ENCODE measurements at places on chromosomes 13 and 19.

- no peak for DNase-seq
Measured at GRCh38 chr19:16022681-16023080, 53.6 kb upstream of the TPM4 start.

- no peak for DNase-seq
Measured at GRCh38 chr19:30353394-30353945, 18.7 kb upstream of the ZNF536 start.

DNA sequence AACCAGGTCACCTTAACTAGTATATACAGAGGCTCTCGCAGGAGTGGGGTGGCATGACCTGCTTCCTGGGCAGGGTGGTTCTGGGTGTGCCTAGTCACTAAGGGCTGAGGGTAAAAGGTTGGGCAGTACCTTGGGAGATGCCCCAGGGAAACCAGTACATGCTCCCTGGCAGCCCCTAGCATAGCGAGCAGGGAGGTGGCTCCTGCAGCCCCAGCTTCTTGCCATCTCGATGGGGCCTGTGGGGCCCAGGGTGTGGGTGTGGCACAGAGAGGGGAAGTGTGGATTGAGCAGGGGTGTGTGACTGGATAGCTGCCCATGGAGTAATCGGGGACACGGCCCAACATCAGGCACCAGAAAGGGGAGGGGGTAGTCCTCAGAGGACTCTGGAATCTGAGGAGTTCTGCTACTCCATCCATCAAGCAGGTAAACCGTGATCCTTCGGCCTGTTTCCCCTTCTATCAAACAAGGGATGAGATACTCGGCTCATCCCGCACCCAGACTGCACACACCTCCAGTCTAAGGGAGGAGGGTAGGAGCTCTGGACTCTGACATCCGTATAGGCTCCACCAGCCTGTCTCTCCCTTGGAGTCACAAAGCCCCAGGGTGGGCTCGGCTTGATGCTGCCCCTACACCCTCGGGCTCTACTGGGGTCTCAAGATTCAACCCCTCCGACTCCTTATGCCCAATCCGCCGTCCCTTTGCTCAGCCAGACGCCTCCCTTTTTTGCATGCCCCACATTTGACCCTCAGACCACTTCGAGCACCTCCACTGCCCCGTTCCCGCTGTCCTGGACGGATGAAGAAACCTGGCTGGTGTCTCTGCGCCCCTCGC, 1.1 kb downstream of the ZBTB45 start:
- DNase-seq, result no peak

- DNase-seq, result no peak
Measured at GRCh38 chr13:111879719-111880118, 187.2 kb upstream of the SOX1 start.

GRCh38 chr13:75137911-75138571, 343.9 kb downstream of the TBC1D4 start:
- DNase-seq, result no peak

GRCh38 chr19:35732540-35733179, 9.6 kb downstream of the IGFLR1 start:
- DNase-seq, result no peak

DNA sequence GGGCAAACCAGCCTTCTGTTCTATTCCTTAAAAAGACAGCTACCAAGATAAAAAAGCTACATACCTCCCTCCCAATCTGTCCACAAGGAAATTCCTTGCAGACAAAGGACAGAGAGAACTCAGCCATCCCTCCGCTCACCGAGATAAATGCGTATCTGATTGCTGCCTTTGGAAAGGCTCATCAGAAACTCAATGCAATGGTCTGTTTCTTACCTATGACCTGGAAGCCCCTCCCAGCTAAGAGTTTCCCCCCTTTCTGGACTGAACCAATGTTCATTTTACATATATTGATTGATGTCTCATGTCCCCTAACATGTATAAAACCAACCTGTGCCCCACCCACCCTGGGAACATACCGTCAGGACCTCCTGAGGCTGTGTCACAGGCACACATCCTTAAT, 11.6 kb downstream of the BTBD2 start:
- no peak for DNase-seq

DNA sequence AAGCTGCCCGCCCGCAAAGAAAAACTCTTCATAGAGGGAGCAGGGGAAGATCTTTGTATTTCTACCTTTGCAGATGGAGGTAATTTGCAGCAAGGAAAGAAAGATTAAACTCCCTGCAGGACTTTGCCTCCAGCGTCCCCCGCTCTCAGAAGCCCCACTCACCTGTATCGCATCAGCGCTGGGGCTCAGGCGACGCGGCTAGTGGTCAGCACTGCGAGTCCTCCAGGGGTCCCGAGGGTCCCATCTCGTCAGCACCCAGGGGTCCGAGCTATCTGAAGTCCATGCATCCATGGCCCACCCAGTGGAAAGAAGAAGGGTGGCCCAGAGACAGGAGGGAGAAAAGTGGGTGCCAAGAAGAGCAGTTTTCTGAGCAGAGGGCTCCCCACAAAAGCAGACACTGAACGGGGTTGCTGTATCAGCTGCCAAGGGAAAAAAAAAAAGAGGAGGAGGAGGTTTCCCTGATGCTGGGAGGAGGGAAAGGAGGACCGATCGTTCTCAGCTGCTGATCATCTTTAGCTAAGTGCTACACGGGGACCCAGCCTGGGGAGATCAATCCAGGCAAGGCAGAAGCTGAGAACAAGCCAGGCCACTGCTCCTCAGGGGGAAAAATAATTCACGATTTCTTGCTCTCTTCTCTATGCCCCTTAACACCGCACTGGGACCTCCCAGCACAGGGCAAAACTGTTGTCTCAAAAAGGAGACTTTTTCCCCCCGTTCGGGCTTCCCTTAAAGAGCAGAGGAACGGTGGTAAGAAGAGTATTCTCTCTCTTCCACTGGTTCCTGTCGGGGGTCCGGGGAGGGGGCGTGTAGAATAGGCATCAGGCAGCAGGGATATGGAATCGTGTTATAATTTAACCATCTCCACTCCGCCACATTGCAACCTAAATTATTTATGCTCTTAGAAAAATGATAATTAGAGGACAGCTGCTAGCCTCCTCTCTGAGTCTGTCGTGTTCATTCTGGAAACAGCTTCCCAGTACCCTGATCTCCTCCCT, 117.7 kb upstream of the CACNA1A start:
- no peak for DNase-seq

DNA sequence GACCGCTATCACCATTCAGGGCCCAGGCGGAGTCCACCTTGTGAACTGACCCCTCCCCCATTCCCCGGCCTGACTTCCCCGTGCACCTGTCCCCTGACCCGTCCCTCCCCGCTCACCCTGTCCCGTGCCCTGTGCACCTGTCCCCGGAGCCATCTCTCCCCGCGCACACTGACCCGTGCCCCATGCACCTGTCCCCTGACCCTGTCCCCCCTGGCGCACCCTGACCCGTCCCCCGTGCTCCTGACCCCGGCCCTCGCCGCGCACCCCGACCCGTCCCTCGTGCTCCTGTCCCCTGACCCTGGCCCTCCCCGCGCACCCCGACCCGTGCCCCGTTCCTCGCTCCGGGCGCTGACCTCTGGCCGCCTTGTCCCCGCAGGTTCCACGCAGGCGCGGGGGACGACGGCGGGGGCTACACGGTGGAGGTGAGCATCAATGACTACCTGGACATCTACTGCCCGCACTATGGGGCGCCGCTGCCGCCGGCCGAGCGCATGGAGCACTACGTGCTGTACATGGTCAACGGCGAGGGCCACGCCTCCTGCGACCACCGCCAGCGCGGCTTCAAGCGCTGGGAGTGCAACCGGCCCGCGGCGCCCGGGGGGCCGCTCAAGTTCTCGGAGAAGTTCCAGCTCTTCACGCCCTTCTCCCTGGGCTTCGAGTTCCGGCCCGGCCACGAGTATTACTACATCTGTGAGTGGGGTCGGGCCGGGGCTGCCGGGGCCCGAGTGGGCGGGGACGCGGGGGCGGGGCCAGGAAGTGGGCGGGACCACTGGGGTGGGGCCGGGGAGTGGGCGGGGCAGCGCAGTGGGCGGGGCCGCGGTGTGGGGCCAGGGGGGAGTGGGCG, 9.7 kb downstream of the EFNA2 start:
- no peak for DNase-seq

DNA sequence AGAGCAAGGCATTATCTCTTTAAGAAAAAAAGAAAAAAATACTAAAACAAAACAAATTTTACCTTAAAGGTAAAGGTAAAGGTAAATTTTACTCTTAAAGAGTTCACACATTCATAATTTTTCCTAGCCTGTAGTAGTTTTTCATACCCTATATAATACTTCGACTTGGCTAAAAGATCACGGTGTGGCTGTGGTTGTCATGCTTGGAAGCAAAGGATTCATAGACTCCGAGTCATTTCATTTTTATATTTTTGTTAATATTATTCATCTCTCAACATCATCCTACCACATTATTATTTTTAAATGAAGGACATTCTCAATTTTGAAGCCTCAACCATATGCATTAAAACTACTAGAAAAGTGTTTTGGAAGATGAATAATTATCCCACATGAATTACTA, 52.7 kb downstream of the PIBF1 start:
- DNase-seq, result no peak

DNA sequence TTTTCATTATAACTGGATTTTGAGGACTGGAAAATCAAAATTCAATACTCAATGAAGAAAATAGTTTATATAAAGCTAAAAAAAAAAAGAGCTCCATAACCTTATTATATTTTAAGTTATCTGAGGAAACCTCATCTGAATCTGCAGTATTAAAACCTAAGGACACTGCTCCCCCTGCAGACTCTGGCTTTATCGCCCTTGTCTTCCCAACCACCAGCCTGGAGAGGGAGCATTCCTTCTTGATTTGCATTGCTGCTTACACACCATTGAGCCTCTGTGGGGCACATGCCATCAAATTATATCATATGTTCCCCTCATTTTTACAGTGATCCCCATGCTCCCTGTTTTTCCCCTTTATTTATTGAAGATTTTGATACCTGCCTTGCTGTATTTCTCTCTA, 871.4 kb upstream of the GPC6 start:
- no peak for DNase-seq

- no peak for DNase-seq
Measured at GRCh38 chr13:75633285-75633684, 2.8 kb upstream of the LMO7 start.

DNA sequence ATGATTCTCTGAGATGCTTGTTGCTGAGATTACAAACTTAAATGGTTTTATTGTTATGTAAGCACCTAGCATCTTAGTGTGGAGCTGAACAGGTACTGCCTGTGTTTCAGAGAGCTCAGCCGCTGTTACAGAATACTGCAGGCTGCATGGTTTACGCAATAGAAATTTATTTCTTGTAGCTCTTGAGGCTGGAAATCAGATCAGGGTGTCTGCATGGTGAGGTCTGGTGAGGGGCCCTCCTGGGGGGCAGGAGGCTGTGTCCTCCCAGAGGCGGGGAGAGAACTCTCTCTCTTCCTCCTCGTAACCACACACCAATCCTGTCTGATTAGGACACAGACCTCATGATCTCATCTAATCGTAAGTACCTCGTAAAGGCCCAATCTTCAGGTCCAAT, 13.1 kb downstream of the ATP11A start:
- DNase-seq, result no peak

DNA sequence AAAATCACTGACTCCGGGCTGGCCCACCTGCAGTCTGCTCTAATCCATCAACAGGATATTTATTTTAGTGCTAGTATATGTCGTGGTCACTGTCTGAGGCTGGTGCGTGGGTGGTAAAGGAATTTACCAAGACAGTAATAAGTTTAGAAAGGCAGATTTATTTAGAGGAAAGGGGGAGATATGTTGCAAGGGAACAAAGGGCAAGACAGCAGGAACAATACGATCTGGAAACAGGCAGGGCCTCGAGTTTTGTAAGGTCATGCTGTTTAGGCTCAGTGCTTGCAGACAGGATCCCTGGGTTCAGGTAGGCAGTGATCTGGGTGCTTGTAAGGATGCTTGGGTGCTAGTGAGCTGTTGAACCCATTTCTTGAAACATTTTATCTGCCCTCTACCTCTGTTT, 748.2 kb upstream of the SLITRK5 start:
- DNase-seq, result no peak

DNA sequence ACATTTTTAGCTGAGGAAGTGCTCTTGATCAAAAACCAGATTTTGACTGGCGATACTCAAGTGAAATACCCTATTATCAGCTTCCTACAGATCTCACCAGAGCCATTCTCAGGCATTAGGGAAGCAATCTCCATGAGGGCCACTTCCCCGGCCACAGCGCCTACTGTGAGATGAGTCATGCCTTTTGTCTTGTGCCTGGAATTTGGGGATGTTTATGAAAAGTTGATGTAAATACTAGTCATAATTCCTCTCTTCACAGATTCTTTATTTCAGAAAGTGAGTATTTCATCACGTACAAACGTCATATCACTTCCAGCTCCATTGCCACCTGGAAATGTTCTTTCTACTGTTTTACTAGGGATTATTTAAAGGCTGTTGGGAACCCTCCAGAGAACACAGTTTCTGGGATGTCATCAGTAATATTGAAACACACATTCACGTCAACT, 25.3 kb upstream of the SLC46A3 start:
- no peak for DNase-seq

GRCh38 chr13:104206450-104207044, 1140.3 kb upstream of the SLC10A2 start:
- no peak for DNase-seq

GRCh38 chr13:33312150-33312860, 26.8 kb upstream of the STARD13 start:
- DNase-seq, result no peak

- no peak for DNase-seq
Measured at GRCh38 chr13:30731361-30732045, 3.8 kb upstream of the ALOX5AP start.

- DNase-seq, result no peak
Measured at GRCh38 chr19:40231544-40232424, 5.3 kb upstream of the CCNP start.

- DNase-seq, result no peak
Measured at GRCh38 chr19:37990362-37990761, 83.4 kb downstream of the SIPA1L3 start.

DNA sequence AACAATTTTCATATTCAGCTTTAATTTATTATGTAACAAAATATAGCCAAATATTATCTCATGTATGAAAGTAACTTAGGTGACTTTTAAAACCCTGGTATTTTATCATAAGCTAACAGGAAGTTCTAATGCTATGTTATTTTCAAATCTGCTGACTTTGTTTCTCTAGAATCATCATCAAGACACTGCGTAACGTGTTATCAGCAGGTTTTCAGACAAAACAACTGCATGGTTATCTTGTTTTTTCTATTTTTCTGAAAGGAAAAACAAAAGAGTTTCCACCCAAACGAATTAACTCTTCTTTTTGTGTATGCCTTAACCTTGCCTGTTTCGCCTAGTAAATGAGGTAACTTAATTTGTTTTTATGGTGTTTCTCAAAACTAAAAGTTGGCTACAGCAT, 156.3 kb downstream of the TBC1D4 start:
- no peak for DNase-seq

DNA sequence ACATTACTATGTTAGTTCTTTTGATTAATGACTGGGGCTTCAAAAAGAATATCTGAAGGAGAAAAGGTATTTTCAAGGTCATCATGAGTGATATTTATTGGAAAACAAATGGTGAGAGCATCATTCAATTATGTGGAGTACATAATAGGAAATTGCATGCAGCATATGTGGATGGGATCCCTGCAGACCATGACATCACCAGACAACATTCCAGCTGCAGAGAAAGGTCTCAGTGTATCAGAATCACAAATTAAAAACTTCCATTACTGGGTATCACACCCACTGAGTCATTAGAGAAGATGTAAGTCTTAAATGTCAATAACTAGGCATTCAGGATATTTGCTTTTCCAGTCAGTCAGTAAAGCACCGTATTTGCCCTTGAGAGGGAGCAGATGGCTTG, 574.4 kb upstream of the SLC10A2 start:
- DNase-seq, result no peak

GRCh38 chr13:113953561-113953960, 20.3 kb downstream of the C13orf46 start:
- DNase-seq, result no peak
